ENCODE measurements at places on chromosomes 5 and 9.

DNA sequence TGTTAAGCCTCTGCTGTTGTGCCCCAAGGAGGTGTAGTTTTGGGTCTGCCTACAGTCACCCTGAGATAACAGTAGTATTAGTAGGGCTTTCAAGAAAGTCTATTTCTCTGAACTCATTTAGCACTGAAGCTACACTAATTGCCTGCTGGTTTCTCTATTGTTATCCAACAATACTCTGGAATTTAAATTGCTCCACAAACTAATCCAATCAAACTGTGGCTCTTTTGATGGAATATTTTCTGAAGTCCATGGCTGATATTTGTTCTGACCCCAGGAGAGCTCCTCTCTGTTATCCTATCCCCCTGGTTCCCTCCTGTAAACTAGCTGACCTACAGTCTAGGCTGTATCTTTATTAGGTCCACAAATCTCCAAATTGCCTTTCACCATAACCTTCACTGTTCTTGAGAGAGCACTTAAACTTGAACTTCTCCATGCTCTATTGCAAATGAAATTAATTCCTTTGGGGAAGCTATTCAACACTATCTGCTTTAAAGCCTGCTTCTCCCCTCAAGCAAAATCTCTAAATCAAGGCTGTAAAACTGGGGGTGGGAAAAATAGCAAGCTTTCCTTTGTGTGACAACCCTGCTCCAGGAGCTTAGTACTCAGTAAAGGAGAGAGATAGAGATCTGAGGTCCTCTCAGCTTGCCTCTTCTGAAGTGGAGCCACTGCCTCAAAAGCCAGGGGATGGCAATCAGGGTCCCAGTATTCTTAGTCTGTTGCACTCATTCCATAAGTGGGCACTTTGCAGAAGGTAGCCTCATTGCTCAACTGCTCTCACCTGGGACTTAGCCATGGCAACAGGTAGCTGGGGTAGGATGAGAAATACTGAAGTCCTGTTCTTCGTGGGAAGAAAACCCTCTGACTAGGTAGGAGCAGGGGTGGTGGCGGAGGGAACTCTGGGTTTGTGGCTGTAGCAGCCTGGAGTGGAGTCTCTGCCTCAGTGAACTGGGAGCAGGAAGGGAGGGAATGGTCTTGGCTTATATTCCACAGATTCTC, 110.9 kb downstream of the MACIR start:
- no peak for DNase-seq

DNA sequence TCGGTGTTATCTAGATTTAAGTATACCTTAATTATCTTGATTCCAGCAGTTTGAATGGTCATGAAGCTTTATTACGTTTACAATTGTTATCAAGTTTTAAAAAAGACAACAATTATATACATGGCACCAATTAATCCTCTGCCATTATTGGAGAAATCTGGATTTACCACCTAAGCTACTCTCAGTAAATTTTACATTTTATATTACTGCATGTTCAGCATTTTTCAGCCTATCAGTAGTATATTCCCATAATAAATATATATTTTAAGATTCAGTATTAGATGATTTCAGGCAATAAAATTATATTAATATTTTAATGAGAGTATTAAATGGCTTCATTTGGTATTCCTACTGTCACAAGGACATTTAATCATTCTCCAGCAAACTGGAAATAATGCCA, 264.5 kb upstream of the PRDM9 start:
- no peak for DNase-seq

DNA sequence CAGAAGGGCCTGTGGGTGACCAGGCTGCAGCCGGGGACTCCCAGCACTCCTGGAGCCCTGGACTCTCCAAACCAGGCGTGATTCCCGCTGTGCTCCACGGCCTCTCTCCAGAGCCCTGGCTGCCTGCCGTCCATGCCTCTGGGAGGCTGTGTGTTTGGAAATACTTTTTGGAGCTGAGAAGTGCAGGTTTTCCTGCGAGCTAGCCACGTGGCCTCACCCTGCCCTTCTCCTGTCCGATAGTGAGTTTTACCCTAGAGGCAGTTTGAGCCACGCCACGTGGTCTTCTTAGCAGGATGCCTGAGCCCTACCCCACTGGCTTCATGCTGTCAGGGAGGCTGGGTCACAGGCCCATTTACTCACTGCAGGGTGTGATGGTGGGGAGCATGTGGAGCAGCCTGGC, 71.3 kb downstream of the COL5A1 start:
- no peak for DNase-seq

GRCh38 chr9:134320126-134320867, 6.0 kb upstream of the RXRA start:
- DNase-seq = no peak

DNA sequence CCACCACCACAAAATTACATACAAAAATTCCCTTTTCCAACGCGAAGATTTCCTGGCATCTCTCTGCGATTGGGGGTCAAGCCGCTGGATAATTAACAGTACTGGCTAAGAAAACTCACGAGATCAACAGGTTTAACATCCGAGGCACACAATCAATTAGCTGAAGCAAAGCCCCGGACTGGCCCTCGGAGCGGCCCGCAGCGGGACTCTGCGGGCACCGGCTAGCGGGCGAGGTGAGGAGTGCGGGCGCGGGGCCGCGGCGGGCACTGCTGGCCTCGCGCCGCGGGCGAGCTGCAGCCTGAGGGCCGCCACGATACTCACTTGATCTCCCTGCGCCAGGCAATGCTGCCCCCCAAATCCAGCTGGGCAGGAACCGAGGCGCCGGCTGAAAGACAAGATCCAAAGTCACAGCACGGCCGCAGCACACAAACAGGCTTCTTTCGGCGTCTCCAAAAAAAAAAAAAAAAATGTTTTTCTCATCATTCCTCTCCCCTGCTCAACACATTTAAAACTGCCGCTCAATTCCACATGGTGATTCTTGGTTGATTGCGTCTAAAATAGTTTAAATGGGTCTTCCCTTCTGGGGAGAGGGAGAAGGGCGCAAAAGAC, 210.2 kb downstream of the MEF2C start:
- DNase-seq = no peak

DNA sequence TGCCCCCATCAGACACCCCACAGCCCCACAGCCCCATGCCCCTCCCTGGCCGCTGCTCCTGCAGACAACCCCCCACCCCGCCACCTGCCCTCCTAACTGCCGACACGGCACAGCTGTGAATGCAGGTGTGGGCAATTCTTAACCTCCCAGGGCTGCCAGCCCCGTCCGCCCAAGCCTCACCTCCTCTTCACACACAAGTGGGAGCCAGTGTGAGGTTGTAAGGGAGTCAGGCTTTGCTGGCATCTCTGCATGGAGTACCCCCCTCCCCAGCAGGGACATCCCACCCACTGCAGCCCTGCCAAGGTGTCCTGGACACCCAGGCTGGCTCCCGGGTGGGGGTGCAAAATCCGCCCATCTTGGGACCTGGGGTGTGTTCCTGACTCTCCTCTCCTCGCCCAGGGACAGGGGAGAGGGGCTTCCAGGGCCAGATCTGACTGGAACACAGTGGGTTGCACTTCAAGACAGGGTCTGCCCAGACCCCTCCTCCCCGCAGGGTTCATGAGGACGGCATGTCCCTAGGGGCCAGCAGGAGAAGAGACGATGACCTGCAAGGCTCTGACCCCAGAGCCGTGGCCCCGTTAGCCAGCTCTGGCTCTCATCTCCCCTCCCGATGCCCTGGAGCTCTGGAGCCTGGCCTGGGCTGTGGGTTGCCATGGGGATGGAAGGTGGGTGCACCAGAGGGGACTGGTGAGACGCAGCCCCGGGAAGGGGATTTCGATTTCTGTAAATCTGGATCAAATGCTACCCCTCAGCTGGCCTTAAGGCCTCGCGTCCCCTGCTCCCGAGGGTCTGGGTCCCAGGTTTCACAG, 34.4 kb downstream of the SARDH start:
- peak; percentile 28 for DNase-seq

GRCh38 chr9:136488247-136489214, 5.7 kb upstream of the SEC16A start:
- DNase-seq = no peak

GRCh38 chr5:116544531-116545241, 29.9 kb downstream of the SEMA6A start:
- DNase-seq = no peak

DNA sequence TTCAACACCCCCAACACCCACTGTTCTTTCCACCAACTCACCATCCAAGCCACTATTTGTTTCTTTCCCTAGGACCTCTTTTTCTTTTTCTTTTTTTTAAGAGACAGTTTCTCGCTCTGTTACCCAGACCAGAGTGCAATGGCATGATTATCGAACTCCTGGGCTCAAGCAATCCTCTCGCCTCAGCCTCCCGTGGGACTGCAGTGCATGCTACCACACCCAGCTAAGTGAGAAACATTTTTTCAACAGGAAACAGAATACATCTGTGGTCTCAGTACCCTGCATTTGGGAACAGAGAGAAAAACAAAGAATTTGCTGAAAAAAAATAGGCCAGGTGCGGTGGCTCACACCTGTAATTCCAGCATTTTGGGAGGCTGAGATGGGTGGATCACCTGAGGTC, 24.6 kb downstream of the B4GALT1 start:
- DNase-seq = no peak

DNA sequence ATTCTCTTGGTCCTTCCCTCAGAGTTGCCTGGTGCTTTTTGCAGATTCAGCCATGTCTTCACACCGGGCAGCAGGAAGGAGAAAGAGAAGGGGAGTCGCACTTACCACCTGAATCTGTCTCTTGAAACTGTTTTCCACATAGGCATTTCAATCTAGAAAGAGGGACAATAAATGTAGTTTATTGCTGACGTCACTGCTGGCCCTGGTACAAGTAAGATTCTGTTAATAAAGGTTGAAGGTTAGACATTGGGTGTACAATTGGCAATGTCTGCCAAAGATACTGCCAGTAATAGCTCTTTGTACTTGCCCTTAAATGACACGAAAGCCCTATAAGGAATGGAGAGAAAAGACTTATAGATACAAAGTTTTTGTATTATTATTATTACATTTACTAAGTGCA, 72.8 kb downstream of the MEGF10 start:
- DNase-seq = no peak

DNA sequence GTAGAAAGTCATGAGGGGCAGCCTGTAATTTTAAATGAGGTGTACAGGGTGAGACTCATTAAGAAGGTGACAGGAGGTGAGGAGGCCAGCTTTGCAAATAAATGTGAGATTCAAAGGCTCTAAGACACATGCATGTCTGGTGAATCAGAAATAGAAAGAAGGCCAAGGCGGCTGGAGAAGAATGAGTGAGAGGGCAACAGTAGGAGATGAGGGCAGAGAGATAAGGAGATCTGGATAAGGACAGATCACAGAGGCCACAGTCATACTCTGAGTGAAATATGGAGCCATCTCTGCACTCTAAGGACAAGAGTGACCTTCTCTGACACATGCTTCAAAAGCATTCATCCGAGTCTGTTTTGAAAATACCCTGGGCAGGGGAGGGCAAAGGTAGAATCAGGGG, 90.7 kb downstream of the RAD23B start:
- DNase-seq = no peak
